Activated naive CD4-positive, alpha-beta T cell treated with anti-CD3 and anti-CD28 coated beads, Interleukin-2, amount 10 ng/mL, durations not matched to agents 7 days and 5 days (primary cell): ENCODE measurements at places on chromosomes 13 and 19.

- no peak for DNase-seq
Observed at GRCh38 chr19:8640402-8641004, 10.1 kb downstream of the NFILZ start.

- DNase-seq, result peak; percentile 72
Observed at GRCh38 chr19:19540064-19540714, 2.1 kb downstream of the CILP2 start.

GRCh38 chr13:35765366-35765765 is 288.9 kb upstream of the MAB21L1 start:
- DNase-seq, result no peak

- DNase-seq, result no peak
Observed at GRCh38 chr13:40993987-40994386, 25.1 kb downstream of the ELF1 start.

- DNase-seq, result no peak
Observed at GRCh38 chr19:8370176-8371010, 6.4 kb downstream of the ANGPTL4 start.

DNA sequence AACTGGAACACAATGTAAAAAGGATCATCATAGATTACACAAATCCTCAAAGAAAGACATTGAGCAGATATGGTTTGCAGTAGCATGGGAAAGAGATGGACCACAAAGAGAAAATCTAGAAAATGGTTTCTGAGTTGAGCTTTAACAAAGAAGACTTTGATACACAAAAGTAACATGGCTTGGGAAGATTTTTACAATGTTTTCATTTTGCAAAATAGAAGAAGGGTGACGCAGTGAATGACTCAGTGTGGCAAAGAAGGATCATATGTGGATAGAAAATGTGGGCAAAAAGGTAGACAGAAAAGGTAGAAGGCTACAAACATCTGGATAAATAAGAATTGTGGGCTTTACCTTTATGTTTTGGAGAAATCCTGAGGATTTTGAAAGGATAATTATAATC is 1220.5 kb downstream of the PCDH17 start:
- DNase-seq, result no peak

GRCh38 chr13:32538143-32538620 is 413 bp downstream of the N4BP2L2 start:
- DNase-seq, result peak; percentile 84

DNA sequence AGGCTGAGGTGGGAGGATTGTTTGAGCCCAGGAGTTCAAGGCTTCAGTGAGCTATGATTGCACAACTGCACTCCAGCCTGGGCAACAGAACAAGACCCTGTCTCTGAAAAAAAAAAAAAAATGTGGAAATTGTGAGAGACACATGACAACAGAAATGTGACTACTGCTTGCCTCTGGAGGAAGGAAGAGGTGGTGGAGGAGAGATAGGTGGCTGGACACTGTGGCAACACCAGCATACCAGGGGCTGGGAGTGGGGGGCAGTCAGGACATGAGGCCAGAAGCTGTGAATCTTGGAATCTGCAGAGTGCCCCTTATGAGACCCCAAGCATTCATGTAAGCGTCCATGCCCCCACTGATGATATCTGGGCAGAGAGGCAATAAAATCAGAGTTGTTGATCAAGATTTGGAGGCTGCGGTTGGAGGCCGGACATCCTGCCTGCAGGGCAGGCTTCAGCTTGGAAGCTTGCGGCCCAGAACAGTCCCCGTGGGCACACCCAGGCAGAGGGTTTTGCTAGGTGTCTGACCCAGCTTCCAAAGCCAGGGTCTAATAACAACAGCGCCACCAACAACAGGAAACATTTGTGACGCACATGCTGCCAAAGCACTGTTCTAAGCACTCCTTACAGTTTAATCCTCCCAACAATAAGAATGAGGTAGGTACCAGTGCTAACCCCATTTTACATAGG is 16.9 kb downstream of the FAM187B start:
- DNase-seq, result peak; percentile 92

DNA sequence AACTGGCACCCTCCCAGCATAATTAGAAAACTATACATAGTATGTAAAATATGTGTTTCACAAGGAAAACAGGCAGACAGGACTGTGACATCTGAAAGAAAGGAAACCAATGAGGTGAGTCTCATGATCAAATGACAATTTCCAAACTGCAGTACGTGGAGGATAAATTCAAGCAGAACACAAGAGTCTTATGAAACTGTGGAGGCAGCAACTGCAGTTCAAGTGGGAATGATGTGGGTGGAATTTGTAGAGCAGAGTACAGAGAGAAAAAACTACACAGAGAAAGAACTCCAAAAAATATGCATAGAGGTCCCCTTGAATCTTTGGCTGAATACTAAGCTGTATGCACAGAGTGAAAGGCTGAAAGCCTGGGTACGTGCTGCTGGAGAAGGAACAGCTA is 9.7 kb downstream of the SIGLEC6 start:
- no peak for DNase-seq

GRCh38 chr13:75021151-75021550 is 460.8 kb downstream of the TBC1D4 start:
- DNase-seq, result no peak

DNA sequence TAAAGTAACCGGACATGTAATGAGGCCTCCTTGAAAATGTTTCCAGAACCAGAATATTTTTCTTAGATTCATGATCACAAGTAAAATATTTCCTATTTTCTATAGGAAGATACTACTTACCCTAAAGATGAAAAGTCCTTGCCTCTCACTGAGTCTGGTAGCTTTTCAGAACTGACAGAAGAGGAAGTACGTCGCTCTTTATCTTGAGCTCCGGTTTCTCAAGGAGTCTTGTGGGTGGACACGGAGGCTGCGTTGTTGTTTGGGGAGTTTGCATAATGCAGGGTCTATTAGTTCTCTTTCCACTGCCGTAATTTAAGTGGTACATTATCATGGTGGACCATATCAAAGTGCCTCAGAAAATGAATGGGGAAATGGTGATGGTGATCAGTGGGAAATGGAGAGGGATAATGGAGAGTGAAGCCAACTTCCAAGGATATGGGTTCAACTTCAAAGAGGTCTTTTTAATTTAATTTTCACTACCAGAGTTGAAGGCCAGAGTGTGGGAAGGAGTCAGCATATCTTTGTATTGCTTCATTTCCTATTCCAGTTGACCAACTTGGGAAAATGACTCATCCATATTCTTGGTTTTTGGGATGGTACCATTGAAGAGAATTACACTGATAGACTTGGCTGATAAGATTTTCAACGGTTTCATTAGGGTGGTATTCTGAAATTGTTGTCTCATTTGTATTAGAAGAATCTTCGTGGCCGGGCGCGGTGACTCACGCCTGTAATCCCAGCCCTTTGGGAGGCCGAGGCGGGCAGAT is 23.4 kb downstream of the MBD3L2B start:
- no peak for DNase-seq

DNA sequence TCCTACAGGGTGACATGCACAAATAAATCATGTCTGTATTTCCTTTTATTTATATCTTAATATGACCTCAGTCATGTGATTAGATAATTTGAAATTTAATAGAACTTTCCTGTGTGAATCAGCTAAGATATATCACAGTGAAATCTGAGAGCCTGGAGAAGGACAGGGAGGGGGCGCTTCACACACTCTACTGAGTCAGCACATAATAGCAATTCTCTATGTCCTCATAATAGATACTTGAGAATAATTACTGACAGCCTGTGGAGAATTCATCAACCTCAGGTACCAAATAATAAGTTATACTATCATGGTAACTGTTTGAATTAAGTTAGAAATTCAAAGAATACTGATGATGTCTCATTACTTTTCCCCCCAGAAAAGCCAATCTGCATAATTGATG is 98.0 kb upstream of the SLC10A2 start:
- no peak for DNase-seq

GRCh38 chr19:2289714-2290435 is 7.9 kb upstream of the PEAK3 start:
- peak; percentile 86 for DNase-seq

GRCh38 chr13:41995336-41995735 is 34.4 kb upstream of the VWA8 start:
- DNase-seq, result no peak

GRCh38 chr19:35445826-35446593 is 2.0 kb upstream of the FFAR2 start:
- no peak for DNase-seq

- DNase-seq, result no peak
Observed at GRCh38 chr13:35917252-35917941, 213.8 kb downstream of the DCLK1 start.

GRCh38 chr19:55809381-55810058 is 22.3 kb downstream of the NLRP11 start:
- peak; percentile 50 for DNase-seq

GRCh38 chr13:108115738-108116137 is 99.6 kb downstream of the LIG4 start:
- DNase-seq, result no peak

GRCh38 chr19:57689750-57690149 is 8.0 kb downstream of the ZNF551 start:
- DNase-seq, result no peak

- DNase-seq, result no peak
Observed at GRCh38 chr13:61777899-61778298, 362.2 kb upstream of the PCDH20 start.

DNA sequence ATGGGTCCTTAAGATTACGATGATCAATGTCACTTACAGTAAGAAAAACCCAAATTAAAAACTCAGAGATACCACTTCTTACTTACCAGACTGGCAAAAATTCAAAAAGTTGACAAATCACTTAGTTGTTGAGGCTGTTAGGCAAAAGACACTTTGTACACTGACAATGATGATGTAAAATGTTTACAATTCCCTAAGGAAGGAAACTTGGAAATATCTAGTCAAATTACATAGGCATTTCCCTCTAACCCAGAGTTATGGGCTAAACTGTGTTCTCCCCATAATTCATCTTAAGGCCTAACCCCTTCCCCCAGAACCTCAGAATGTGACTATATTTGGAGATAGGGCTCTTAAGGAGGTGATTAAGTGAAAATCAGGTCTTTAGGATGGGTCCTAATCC is 12.0 kb downstream of the TGDS start:
- no peak for DNase-seq

DNA sequence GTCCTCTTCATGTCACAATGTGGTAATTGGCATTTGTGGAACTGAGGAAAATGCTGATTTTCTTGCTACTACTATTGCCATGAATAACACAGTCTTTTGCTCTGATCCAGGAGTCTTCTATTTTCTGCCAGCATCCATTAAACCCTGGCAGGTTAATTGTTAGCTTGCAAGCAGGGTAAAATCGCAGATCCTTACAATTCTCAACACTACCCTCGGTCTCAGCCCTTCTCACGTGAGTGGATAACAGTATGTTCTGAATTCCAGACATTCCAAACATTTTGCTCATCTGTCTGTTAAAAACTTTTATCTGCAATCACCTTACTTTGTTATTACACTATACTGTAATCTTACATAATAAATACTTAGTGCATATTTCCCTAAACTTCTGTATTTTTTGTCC is 251.3 kb upstream of the ATXN8OS start:
- DNase-seq, result no peak

DNA sequence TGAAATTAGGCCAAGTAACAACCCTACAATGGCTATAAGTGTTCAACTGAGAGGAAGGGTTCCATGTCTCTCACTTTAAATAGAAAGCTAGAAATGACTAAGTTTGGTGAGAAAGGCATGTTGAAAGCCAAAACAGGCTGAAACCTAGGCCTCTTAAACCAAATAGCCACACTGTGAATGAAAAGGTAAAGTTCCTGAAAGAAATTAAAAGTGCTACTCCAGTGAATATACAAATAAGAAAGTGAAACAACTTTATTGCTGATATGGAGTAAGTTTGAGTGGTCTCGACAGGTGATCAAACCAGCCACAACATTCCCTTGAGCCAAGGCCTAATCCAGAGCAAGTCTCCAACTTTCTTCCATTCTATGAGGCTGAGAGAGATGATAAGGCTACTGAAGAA is 209.6 kb downstream of the KLF12 start:
- no peak for DNase-seq

- no peak for DNase-seq
Observed at GRCh38 chr19:34504273-34504808, 22.8 kb downstream of the WTIP start.

DNA sequence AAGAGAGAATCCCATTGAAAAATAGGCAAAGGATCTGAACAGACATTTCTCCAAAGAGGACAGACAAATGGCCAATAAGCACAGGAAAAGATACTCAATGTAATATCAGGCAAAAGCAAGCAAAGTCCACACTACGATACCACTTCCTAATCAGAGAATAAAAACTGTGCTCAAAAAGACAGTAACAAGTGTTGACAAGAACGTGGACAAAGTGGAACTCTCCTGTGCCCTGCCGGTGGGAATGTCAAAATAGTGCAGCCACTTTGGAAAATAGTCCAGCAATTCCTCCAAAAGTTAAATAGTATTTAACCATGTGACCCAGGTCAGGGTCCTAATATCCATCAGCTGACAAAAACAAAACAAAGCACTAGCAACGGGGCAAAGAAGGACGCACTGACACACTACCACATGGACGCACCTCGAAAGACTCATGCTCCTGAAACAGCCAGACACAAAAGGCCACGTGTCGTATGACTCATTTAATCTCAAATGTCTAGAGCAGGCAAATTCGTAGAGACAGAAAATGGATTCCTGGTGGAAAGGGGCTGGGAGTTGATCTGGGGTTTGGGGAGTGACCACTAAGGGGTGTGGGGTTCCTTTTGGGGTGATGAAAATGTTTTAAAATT is 5.2 kb downstream of the MIER2 start:
- no peak for DNase-seq

DNA sequence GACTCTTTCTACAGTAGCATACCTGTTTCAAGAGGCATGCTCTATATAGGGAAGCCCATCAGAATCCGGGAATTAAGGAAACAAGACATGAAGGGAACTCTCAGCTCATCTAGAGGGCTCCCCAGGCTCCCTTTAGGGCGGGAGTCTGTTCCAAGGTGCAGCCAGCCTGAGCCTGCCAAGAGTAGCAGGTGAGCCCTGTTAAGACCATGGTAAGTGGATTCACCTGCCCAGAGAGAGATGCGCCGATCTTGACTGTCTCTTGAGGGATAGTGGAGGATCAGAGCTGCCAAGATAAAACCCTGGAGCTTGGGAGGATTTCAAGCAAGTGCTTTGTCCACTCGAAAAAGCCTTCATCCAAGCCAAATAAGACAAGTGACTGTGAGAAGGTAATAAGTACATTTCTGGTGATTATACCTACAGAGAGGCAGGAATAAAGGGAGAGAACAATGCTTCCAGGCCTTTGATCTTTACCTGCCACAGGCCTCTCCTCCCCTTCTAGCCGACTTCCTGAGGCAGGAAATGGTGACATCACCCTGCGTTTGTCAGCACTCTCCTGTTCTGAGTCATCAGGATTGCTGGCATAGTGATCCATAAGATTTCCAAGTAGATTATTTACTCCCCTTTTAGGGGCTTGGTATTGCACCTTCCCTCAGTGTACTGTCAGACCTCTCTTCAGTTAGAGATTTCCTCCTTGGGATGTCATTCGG is 31.5 kb downstream of the KLF5 start:
- DNase-seq, result peak; percentile 42
